ENCODE measurements at places on chromosomes 3 and 15. TPM values are rescaled to one million over a fixed set of nuclear protein-coding genes. Genes with fewer than 3 reads are reported as not detected.

Gene FOXL2
- total RNA-seq = 0.28 TPM

Gene NSUN3
- 6.1 TPM for total RNA-seq

Gene KCNAB1
- 0.42 TPM for total RNA-seq

Gene CHRD
- total RNA-seq = not detected

Gene PIERCE2
- total RNA-seq = 0.51 TPM

Gene CADPS
- not detected for total RNA-seq

Gene KBTBD12
- total RNA-seq = not detected

Gene PLIN1
- 0.07 TPM for total RNA-seq

Gene A4GNT
- total RNA-seq = not detected

Gene SUCNR1
- total RNA-seq = not detected

Gene RARRES1
- total RNA-seq = not detected

Gene GOLGA8R
- 0.60 TPM for total RNA-seq

Gene RTP3
- not detected for total RNA-seq

Gene SPATA16
- not detected for total RNA-seq

Gene UBA7
- 3.2 TPM for total RNA-seq

Gene DUOXA2
- not detected for total RNA-seq

Gene LYZL4
- total RNA-seq = not detected

Gene FGF12
- 0.14 TPM for total RNA-seq

Gene HRG
- not detected for total RNA-seq

Gene LRRC49
- total RNA-seq = 8.8 TPM

Gene HYKK
- 4.5 TPM for total RNA-seq

Gene EPHB3
- total RNA-seq = 23.4 TPM

Gene FEZF2
- not detected for total RNA-seq

Gene SLC28A1
- not detected for total RNA-seq

Gene CCR5
- total RNA-seq = not detected

Gene SEMA5B
- 0.37 TPM for total RNA-seq

Gene CAMP
- total RNA-seq = not detected

Gene TMEM207
- total RNA-seq = not detected

Gene VGLL3
- 0.65 TPM for total RNA-seq

Gene TMEM45A
- total RNA-seq = 9.6 TPM

Gene SPESP1
- 4.7 TPM for total RNA-seq

Gene SEMA3F
- 183 TPM for total RNA-seq

Gene BOC
- 2.2 TPM for total RNA-seq

Gene STRA6
- total RNA-seq = 0.79 TPM

Gene SIDT1
- 1.4 TPM for total RNA-seq

Gene MAP1A
- total RNA-seq = 0.51 TPM

Gene CTXN2
- not detected for total RNA-seq

Gene VEPH1
- under 0.01 TPM for total RNA-seq

Gene CEP152
- 3.2 TPM for total RNA-seq

Gene ADAMTS7
- 1.6 TPM for total RNA-seq

Gene ANKUB1
- total RNA-seq = 1.7 TPM

Gene CD200
- total RNA-seq = not detected

Gene RPP14
- total RNA-seq = 14.0 TPM

Gene TRIM42
- not detected for total RNA-seq

Gene GOLGA8S
- total RNA-seq = not detected
